Ascending aorta (tissue), 2 donors: ENCODE measurements at places on chromosomes 16 and 17. TPM values are rescaled to one million over a fixed set of nuclear protein-coding genes. Genes with fewer than 3 reads are reported as not detected.
A peak's percentile ranks its signal among the peaks of the same experiment; 100 is the strongest.

- H3K4me3 ChIP-seq, result no peak overlapping the region
- H3K36me3 ChIP-seq, result no peaks in the 10 kb centered on the region
- no peaks in the 10 kb centered on the region for H3K4me1 ChIP-seq
Measured at GRCh38 chr16:20136446-20136968, 62.8 kb upstream of the GPR139 start.

DNA sequence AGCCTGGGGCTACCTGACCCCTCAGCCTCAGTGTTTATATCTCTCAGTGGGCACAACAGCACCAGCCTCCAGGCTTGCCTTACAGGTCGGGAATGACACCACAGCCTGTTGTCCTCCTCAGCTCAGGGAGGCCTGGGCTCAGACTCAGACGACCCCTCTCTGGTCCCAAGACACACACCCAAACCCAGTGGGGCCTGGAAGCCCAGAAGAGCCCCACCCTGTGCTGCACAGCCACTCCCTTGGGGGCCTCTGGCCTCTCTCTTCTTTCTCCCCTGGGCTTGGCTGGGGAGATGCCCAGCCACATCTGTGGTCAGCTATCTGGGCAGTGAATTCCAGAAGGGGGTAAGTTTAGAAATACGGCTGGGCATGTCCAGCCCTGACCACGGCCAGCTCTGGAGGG lies 2.4 kb downstream of the NATD1 start:
- no peaks in the 10 kb centered on the region for H3K27me3 ChIP-seq
- H3K4me3 ChIP-seq, result peak overlapping the region; percentile 86
- no peaks in the 10 kb centered on the region for H3K36me3 ChIP-seq
- peaks cover 30% of the 10 kb centered on the region for H3K4me1 ChIP-seq
- H3K27ac ChIP-seq, result peak overlapping the region; percentile 77

GRCh38 chr17:36942631-36943125 lies 5.4 kb downstream of the LHX1 start:
- H3K27me3 ChIP-seq, result peaks cover 61% of the 10 kb centered on the region
- H3K4me1 ChIP-seq, result no peaks in the 10 kb centered on the region
- no peak overlapping the region for H3K27ac ChIP-seq
- H3K36me3 ChIP-seq, result no peaks in the 10 kb centered on the region

RNF222 gene
- not detected for total RNA-seq

SLC35G6 gene
- total RNA-seq, result not detected
